ENCODE measurements at places on chromosomes 16 and 17. TPM values are rescaled to one million over a fixed set of nuclear protein-coding genes. Genes with fewer than 3 reads are reported as not detected.

GRCh38 chr17:27378482-27379175 is 77.6 kb upstream of the KSR1 start:
- no peak for DNase-seq

The MYO15B gene
- total RNA-seq = 11.2 TPM

DNA sequence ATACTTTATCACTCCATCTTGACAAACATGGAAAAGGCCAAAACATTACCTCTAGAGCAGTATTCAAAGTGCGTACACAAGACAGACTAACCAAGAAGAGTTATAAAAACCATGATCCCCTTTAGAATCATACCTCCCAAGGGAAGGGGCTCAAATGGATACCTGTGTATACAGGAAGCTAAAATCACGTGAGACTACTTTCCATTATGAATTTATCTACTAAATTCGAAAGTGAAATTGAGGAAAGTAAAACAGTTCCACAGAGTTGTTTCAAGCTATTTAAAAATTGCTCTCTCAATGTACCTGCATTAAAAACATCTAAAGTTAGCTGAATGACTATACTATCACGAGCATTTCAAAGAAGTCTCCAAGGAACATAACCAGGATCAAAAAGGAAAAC is 32.7 kb downstream of the AP1G1 start:
- no peak for DNase-seq

DNA sequence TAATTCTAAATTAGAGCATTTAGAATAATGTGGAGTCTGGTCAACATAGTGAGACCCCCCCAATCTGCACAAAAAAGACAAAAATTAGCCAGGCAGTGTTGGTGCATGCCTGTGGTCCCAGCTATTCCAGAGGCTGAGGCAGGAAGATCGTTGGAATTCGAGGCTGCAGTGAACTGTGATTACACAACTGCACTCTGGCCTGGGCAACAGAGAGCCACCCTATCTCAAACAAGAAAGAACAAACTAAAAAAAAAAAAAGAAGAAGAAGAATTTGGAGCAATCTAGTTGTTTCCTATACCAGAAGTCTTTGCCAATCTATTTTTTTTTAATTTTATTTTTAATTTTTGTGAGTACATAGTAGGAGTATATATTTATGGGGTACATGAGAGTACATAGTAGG is 6.0 kb downstream of the CETP start:
- no peak for DNase-seq

- no peak for DNase-seq
Observed at GRCh38 chr17:37791447-37792399, 46.9 kb upstream of the HNF1B start.

DNA sequence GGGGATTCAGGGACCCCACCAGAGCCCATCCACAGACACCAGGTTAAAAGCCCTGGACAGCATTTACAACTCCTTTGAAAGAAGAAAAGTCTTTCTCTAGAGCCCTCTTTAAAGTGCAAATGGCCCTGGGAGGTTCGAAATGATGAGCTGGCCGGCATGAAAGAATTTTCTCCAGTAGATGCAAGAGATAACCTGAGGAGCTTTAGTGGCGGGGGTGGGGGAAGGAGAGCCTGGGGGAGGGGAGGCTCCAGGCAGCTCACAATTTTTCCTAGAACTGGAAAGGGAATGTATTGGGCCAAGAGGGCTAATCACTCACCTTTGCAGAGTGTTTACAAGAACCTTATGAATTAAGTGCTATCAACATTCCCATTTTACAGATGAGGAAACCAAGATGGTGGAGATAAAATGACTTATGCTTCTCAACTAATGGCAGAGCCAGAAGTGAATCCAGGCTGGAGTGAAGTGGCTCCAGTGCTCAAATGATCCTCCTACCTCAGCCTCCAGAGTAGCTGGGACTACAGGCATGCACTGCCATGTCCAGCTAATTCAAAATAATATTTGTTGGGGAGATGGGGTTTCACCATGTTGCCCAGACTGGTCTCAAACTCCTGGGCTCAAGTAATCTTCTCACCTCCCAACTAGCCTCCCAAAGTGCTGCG is 4.2 kb upstream of the CDH1 start:
- no peak for DNase-seq
